ENCODE measurements at places on chromosomes 6 and 20. TPM values are rescaled to one million over a fixed set of nuclear protein-coding genes. Genes with fewer than 3 reads are reported as not detected.

The PI3 gene
- not detected for total RNA-seq

DNA sequence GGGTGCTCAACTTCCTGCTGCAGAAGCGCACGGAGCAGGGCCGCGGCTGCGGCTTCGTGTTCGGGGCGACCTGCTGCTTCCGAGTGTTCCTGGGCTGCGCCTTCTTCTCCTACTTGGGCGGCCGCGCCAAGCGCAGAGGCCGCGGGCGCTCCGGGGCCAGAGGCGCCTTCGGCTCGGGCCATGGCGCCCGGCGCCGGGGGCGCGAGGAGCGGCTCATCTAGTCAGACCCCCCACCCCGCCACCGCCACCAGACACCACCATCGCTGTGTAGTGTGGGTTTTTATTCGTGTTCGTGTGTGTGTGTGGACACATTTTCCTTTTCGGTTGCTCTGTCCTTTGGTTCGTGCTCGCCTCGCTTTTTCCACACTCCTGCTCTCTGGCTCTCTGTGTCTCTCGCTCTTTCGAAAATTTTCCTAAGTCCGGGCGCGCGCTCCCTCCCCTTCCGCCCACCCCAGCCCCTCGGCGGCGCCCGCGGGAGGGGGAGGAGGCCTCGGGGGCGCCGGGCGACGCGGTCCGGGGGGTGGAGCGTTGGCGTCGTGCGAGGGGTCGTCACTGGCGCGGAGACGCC, 38.1 kb downstream of the GNAS start:
- peaks cover 4% of the 10 kb centered on the region for H3K27me3 ChIP-seq
- peaks cover 7% of the 10 kb centered on the region for H3K36me3 ChIP-seq
- peaks cover 25% of the 10 kb centered on the region for H3K4me1 ChIP-seq
- H3K4me3 ChIP-seq, result peak overlapping the region; percentile 93
- H3K27ac ChIP-seq, result peak overlapping the region; percentile 87

DNA sequence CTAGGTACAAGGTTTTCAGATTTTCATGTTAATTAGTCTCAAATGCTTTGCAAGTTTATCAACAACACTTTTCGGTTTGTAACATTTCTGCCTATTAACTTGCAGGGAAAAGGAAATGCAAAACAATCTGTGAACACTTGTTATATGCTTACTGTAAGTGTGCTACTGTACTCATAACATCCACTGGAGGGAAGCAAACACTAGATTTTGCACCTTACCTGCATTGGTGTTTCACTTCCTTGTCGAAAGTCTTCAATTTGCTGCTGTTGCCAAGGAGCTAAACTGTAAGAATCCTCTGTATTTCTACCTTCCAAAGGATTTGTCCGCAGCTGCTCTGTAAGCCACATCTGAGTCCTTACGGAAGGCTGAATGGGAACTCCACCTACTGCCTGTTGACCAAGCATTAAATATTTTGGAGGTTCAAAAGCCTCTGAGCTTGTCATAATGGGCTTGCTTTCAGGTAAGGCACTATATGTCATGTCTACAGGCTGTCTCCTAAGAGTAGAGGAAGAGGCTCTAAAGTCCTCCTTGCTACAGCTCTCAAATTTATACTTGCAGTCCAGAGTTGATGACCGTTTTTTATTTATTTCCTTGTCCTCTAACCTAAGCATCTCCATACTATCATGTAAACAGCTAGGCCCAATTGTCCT, 17.3 kb downstream of the PLN start:
- H3K36me3 ChIP-seq, result no peaks in the 10 kb centered on the region
- no peak overlapping the region for H3K4me3 ChIP-seq
- no peak overlapping the region for H3K27ac ChIP-seq
- DNase-seq, result no peak
- peaks cover 12% of the 10 kb centered on the region for H3K4me1 ChIP-seq

- H3K27me3 ChIP-seq, result peaks cover 6% of the 10 kb centered on the region
- no peak overlapping the region for H3K4me3 ChIP-seq
- DNase-seq, result no peak
Measured at GRCh38 chr20:24950128-24950835, 1.2 kb downstream of the CST7 start.

DNA sequence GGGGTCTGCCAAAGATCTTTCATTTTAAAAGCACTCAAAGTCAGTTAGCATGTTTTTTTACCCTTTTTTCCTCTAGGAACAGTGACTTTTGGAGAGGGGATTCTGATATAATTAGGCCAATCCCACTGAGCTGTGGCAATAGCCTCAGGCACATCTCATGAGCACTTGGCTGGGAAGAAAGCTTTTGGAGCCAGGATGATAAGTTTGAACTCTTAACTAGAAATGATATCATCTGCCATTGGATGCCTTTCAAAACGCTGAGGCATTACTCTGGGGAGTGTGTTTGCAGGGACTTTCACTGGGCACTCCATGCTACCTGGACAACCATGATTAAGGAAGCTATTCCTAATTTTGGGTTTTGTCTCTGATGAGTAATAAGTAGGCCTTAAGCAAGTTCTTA, 3.7 kb downstream of the SCGN start:
- DNase-seq, result no peak
- no peak overlapping the region for H3K27ac ChIP-seq
- H3K36me3 ChIP-seq, result no peaks in the 10 kb centered on the region
- peaks cover 6% of the 10 kb centered on the region for H3K4me1 ChIP-seq
- H3K27me3 ChIP-seq, result peaks cover 4% of the 10 kb centered on the region
- H3K4me3 ChIP-seq, result no peak overlapping the region

GRCh38 chr20:15931897-15932296, 641.4 kb downstream of the KIF16B start:
- no peaks in the 10 kb centered on the region for H3K4me1 ChIP-seq
- no peaks in the 10 kb centered on the region for H3K27me3 ChIP-seq
- no peaks in the 10 kb centered on the region for H3K36me3 ChIP-seq
